ENCODE measurements at places on chromosomes 4 and X. TPM values are rescaled to one million over a fixed set of nuclear protein-coding genes. Genes with fewer than 3 reads are reported as not detected.

DNA sequence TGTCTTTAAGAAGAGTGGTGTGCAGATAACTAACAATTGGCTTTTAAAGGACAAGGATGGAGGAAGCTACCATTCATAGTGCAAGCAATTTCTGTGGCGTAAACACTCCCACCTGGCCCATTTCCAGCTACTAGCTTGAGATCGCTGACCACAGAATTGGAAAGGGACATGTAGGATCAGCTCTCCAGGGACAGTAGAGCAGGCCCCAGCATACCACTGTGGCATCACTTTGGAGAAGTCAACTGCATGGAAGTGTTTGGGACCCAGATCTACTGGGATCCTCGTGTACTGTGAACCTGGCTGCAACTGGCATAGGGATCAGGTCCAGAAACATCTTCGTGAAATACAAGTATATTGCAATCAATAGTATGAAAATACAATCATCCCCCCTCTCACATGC lies 515.0 kb downstream of the INPP4B start:
- no peak for DNase-seq

GRCh38 chr4:123415576-123415975 lies 19.0 kb downstream of the SPRY1 start:
- no peak for DNase-seq

DNA sequence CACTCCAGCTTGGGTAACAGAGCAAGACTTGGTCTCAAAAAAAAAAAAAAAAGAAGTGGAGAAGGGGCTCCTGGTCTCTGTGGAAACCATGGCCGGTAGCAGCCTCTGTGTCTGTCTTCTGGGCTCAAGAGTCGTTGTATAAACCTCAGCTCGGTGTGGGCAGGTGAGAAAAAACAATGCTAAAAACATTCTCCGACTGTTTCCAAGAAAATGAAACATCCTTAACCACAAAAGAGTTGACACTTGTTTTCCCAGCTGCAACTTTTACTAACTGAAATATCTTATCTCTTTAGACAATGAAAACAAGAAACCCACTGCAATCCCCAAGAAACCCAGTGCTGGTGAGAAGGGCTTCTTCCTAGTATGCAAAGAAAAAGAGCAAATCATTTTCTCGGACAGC lies 26.2 kb downstream of the CD99 start:
- no peak for DNase-seq

DNA sequence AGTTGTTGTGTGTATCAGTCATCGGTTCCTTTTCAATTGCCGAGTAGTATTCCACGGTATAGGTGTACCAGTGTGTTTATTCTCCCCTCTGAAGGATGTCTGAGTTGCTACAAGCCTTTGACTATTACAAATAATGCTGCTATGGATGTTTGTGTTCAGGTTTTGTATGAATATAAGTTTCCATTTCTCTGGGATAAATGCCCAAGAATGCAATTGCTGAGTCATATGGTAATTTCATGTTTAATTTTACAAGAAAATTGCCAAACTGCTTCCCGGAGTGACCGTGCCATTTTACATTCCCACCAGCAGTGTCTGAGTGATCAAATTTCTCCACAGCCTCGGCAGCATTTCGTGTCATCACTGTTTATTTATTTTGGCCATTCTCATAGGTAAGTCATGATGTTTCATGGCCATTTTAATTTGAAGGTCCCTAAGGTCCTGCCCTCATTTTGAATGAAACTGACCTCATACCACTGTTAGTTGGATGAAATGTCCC lies 73.9 kb downstream of the IRF2 start:
- DNase-seq: peak; percentile 97

- no peak for DNase-seq
These were observed 63.9 kb upstream of the TRIM2 start for GRCh38 chr4:153140294-153140693.

DNA sequence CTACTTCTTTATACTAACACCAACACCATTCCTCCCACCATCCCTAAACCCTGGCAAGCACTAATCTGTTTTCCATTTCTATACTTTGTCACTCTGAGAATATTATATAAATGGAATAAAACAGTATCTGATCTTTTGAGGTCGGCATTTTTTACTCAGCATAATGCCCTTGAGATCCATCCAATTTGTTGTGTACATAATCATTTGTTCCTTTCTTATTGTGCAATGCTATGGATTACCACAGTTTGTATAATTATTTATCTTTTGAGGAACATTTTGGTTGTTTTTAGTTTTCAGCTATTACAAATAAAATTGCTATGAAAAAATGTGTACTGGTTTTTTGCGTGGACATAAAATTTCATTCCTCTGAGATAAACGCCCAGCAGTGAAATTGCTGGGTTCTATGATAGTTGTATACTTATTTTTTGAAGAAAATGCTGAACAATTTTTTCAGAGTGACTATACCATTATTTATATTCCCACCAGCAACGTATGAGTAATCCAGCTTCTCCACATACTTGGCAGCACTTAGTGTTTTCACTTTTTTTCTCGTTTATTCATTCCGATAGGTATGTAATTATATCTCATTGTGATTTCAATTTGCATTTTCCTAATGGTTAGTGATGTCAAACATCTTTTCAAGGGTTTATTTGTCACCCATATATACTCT lies 154.3 kb upstream of the DCAF8L1 start:
- DNase-seq: peak; percentile 57

- peak; percentile 31 for DNase-seq
These were observed 39.3 kb upstream of the FAM47B start for GRCh38 chrX:34903316-34903715.

- no peak for DNase-seq
These were observed 54.5 kb downstream of the NOP14 start for GRCh38 chr4:2908686-2909085.

- DNase-seq: peak; percentile 37
These were observed 144.8 kb downstream of the FRYL start for GRCh38 chr4:48635310-48635709.

DNA sequence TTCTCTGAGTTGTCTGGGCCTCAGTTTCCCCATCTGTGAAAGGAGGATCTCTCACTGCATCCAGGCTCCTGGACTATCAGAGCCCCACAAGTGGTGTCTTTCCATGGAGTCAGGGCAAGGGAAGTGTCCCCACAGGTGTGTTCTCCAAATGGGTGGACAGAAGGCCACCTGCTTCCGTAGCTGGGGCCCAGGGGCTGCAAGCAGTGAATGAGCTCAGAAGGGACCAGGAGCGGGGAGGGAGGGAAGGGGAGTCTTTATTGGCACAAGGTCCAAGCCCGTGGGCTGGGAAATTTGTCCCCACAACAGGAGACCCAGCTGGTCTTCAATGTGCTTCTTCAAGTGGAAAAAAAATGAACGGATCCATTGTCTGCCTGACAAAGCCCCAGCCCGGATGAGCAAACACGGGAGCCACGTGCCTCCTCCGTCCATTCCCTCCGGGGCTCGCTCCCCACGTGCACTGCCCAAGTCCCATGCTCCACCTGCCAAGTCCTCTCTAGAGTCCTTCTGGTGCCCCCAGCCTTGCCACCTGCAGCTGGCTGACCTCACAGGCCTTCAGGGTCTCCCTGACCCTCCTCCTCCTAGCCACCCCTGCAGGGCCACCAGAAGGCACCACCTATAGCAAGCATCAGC lies 72.0 kb downstream of the JAKMIP1 start:
- no peak for DNase-seq

DNA sequence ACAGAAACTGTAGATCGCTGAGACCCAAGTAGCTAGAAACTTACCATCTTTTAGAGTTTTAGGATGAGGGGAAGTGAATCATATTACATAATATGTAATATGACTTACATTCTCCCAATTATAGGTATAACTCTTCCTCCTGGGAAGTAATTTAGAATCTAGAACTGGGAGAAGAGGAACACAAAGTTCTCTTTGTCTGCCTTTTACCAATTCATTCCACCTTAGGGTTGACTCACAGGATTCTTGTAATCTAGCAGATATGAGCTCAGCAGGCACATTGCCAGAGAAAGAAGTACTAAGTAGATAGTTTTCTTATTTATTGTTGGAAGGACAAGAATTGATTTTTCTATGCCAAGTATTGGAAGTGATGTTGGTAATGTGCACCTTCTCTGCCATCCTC lies 58.0 kb upstream of the CCSER1 start:
- DNase-seq: peak; percentile 21

- DNase-seq: peak; percentile 73
These were observed 219.2 kb upstream of the FAT1 start for GRCh38 chr4:186942758-186943377.

DNA sequence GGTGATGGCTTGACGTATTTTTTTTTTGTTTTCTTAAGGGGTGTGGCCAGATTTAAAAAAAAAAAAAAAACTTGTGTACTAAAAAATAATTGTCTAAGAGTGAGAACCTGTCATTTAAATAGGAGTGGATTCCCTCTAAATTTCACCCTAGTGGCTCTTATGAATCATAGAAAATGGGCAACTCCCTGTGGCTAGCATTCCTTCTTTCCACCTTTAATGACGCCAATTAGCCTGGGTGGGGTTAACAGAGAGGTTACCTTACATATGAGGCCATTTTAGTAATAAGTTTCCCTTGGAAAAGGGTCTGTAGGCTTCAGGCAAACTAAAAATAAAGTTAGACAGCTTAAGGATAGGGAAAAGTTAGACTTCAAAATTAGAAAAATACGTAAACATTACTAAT lies 223.5 kb upstream of the FAM241A start:
- DNase-seq: no peak

DNA sequence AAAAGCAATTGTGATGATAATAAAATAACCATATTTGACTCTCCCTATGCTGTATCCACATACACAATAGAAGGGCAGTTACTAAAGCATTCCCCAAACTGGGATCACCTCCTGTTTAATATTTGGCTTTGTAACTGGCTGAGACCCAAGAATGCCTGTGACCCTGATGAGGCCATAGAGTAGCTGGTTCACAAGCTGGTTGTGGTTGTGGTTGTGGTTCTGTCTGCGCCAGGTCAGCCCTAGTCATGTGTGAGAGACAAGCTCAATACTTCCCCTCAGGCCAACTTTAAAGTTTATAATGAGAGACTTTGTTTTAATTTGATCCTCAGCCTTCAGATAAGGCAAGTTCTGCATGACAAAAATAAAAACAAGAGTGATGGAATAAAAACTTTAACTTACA lies 209.9 kb downstream of the PARM1 start:
- peak; percentile 12 for DNase-seq

DNA sequence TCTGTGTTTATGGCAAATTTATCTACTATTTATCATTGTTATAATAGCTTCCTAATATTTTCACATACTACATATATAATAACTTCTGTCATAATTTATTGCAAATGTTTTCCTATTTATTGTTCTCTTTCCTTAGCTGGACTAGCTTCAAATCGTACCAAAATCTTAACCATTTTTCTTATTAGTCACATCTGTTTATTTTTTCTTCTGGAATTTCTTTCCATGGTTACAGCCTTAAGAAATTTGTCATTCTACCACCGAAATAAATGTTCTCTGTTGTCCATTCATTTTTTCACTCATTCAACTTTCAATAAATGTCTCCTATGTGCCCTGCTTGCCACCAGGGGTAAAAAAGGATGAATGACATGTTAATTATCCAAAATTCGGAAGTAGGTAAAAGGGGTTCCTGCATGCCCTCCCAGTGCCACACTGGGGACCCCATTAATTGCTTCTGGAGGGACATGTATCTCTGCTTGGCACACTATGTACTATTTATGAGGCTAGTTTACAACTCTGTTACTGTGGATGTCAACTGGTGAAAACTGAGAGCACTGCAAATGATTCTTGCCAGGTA lies 182.1 kb downstream of the SH3KBP1 start:
- DNase-seq: no peak

- no peak for DNase-seq
These were observed 10.0 kb downstream of the SLC2A9 start for GRCh38 chr4:10011277-10011676.

DNA sequence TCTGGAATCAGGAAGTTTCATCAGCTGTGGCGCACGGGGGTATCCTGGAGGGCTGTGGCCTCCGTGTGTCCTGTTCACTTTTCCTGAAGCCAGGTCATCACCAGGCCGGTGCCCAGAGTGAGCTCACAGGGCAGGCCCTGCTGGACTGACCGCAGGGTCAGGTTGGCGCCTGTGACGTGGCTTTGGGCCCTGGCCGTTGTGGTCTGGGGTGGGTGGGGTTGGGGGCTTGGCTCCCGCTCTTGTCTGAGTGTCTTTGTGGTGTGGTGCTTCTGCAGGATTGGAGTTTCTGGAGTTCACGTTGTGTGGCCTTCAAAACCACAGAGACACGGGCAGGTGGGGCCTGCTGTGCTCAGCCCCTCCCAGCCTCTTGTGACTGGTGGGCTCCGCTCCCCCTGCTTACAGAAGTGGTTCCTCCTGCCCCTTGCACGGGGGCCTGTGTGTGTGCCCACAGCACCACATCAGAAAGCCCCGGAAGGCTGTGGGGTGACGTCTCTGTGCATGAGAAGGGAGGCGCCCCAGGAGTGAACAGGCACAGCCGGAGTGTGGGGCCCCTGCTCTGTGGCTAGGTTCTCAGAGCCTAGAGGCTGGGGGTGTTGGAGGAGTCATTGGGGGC lies 9.5 kb downstream of the RGS12 start:
- DNase-seq: no peak

DNA sequence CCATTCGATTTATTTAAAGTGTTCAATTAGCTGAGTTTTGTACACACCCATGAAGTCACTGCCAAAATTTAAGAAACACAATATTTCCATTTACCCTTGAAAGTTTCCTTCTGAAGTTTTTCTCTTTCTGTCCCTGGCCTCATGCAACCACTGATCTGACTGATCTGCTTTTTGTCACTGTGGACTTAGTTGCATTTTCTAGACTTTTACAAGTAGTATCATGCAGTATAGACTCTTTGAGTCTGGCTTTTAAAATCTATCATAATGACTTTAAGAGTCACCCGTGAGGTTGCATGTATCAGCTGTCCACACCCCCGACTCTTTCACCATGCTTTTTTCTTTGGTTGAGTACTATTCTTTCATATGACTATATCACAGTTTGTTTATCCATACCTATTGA lies 29.0 kb upstream of the PDLIM3 start:
- no peak for DNase-seq

DNA sequence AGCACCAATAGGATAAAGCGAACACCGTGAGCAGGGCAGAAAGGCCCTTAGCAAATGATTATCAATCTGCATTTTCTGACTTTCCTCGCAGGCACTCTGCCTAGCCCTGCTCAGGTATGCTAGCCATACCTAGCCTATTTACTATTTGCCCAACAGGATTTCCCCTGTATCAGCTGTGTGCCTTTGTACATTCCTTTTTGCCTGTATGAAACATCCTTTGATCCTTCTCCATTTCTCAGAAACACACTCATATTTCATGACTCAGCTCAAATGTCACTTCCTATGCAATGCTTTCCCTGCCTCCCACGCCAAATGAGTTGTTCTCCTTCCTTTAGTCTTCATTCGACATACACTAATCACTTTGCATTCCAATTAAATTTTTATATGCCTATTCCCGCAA lies 37.2 kb downstream of the PCDH7 start:
- peak; percentile 92 for DNase-seq

DNA sequence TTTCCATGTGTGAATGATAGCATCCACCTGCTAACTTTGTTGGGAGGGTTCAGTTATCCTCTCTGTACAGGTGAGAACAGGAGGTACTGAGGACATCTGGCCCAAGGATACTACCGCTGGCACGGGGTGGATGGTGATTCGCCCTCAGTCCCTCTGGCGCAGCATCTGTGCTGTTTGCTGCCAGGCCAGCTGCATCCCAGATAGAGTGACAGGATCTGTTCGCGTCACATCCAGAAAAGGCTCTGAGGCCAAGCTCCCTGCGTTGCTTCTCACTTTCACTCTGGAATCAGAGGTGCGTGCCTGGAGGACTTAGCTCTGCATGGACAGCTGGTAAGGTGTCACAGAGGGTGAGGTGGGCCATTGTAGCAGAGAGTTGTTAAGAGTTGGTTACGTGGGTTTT lies 95.4 kb downstream of the TBL1X start:
- no peak for DNase-seq

Gene ADGRL3
- 2.5 TPM for total RNA-seq

Gene UGT2A3
- total RNA-seq: not detected

Gene NAA11
- total RNA-seq: not detected

Gene ITM2A
- not detected for total RNA-seq

Gene ENPEP
- 0.28 TPM for total RNA-seq
